ENCODE measurements at places on chromosomes 13 and 19.

DNA sequence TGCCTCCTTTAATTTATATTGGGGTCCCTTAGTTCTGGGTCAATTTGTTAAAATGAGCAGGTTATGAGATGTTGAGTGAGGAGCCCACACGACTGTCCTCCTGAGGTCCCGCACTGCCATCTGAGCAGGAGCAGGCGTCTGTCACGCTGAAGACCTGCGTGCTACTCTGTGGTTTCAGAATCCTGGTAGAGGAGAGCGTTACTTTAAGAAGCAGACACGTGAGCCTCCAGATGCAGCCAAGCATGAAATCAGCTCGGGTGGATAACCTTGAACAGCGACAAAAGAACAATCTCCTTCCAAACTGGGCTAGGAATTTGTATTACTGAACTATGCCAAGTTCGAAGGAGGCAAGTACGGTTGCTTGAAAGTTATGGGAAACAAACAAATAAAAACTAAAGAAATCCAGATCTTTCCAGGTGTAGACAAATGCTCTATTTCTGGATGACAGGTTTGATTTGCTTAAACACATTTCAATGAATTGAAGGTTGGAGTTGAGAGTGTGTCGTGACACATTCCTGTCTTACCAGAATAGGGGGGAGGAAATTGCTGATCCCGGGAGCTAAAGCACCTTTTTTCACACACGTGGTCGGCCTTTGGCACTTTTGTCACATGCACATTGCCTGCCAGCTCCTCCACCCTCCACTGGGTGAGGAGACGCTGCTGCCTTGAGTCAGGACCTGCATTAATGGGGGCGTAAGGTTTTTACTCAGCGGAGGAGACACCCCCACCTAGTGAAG lies 945.5 kb upstream of the SLC10A2 start:
- DNase-seq: no peak

DNA sequence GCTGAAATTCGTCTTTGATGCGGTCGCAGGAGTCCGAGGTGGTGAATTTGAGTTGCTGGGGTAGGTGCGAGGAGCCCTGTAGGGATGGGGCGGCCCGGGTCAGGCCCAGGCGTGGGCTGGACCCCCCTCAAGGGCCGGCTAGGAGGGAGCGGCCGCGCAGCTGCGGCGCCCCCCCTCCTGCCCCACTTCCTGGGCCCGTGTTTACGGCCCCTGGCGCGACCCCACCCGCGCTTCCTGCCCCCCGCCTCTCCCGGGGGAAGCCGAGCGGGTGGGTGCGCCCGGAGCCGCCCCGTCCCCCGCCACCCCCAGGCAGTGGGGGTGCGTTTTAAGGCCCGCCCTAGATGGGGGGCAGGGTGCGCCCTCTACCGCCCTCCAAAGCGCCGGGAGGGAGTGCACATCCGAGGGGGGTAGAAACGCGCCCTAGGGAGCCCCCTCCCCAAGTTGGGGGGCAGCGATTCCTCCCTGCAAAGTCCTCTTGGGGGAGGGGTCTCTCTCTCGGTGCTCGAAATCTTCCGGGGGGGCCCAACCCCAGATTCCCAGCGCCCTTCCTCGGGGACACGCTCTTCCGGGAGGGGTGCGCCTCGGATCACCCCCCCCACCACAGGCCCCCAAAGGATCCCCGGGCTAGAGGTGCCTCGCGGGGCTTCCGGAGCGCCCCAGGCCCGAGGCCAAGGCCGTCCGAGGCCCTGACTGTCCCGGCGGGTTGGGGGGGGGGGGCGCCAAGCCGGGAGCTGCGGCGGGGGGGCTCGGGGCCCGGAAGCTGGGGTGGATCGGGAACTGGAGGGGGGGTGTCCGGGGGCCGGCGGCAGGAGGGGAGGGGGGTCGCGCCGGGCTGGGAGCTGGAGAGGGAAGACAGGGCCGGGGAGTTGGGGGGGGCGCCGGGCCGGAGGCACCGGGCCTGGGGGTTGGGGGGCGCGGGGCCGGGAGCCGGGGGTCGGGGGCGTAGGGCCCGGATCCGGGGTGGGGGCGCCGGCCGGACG lies 823 bp downstream of the TLE5 start:
- no peak for DNase-seq

DNA sequence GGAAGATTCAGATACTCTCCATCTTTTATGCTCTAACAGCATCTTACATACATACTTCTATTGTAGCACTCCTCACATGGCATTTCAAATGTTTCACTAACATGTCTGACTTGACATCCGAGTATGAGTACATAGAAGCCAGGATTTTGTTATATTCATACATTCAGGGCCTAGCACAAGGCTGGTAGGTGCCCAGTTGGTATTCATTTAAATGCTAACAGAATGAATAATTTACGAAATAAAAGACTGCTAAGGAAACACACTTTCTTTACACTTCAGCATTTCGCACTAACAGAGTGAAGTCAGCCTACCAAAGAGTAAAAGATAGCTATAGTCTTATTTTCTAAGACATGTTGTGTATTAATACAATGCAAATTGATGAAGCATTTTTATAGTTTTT lies 67.8 kb upstream of the FBXL3 start:
- no peak for DNase-seq

DNA sequence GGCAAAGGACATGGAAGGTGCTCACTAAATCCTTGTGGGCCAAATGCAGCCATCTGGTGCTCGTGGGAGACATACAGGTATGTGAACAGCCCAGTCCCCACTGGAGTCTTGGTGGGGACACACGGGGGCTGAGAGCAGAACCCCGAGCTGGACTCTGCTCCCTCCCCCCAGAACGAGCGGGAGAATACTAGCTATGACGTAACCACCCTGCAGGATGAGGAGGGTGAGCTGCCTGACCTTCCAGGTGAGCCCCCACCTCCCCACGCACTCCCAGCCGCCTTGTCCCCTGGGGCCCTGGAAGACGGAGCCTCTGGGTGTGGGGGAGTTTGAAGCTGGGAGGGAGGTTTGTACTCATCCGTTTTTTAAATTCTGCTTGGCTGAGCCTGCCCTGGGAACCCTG lies 13.5 kb upstream of the EBI3 start:
- DNase-seq: no peak

- no peak for DNase-seq
Measured at GRCh38 chr13:22077205-22077683, 406.4 kb downstream of the FGF9 start.

DNA sequence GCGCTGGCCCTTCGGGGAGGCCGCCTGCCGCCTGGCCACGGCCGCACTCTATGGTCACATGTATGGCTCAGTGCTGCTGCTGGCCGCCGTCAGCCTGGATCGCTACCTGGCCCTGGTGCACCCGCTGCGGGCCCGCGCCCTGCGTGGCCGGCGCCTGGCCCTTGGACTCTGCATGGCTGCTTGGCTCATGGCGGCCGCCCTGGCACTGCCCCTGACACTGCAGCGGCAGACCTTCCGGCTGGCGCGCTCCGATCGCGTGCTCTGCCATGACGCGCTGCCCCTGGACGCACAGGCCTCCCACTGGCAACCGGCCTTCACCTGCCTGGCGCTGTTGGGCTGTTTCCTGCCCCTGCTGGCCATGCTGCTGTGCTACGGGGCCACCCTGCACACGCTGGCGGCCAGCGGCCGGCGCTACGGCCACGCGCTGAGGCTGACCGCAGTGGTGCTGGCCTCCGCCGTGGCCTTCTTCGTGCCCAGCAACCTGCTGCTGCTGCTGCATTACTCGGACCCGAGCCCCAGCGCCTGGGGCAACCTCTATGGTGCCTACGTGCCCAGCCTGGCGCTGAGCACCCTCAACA lies 1.2 kb downstream of the F2RL3 start:
- DNase-seq: no peak

- no peak for DNase-seq
Measured at GRCh38 chr19:5250127-5250659, 90.4 kb downstream of the PTPRS start.

GRCh38 chr13:38213314-38213713 lies 136.3 kb upstream of the UFM1 start:
- DNase-seq: no peak

DNA sequence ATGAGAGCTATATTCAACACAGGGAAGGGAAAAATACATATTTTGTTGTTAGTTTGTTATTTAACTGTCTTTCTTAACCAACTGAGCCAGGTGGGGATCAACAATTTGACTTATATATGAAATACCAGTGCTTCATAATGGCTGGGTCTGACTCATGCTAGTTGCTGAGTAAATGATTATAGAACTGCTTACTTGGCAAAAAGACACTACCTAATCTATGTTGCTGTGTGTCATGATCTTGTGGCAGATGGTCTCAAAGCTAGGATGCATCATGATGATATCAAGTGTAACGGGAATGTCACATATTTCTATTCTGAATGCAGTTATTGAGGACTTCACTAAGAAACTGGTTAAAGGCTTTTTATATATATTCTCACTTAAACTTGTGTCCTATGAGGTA lies 727.4 kb upstream of the SLITRK1 start:
- DNase-seq: no peak

DNA sequence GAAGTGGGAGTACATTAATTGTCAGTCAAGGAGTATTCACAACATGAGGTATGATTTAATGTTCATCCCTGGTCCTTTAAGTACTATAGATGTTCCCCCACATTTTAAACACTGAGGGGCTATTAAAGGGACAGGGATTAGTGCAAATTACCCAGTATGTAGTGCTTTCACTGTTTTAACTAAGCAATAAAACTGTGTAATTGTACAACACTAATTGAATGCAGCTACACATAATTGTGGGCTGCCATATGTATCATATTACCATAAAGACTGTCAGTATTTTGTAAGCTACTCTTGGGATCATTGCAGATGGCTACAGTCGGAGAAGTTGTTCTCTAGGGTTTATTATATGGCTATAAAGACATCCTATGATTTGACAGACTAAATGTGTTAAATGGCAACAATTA lies 316.6 kb downstream of the DCLK1 start:
- DNase-seq: no peak

- DNase-seq: no peak
Measured at GRCh38 chr13:106034201-106034600, 501.3 kb downstream of the EFNB2 start.

- no peak for DNase-seq
Measured at GRCh38 chr19:2329501-2329916, 1.0 kb downstream of the SPPL2B start.

- DNase-seq: no peak
Measured at GRCh38 chr19:3670796-3671679, 29.2 kb downstream of the PIP5K1C start.

DNA sequence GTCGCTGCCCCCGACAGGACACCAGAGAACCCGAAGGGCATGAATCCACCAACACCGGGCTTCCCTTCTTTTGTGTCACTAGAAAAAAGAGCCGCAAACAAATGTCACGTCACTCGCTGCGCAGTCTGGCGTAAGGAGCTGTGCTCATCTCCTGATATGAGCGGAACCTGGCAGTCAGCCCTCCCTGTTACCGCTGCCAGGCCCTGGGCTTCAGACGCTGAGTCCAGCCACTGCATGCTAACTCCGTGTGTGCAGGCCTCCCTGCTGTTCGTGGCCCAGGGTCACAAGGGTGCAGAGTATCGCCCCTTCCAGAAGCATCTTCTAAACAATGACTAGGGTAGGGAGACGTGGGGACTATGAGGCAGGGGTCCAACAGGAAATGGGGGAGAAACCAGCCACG lies 71.3 kb downstream of the SLC7A1 start:
- no peak for DNase-seq

GRCh38 chr19:56146904-56147303 lies 5.8 kb downstream of the ZNF444 start:
- no peak for DNase-seq

- no peak for DNase-seq
Measured at GRCh38 chr13:103371271-103371670, 305.1 kb upstream of the SLC10A2 start.

DNA sequence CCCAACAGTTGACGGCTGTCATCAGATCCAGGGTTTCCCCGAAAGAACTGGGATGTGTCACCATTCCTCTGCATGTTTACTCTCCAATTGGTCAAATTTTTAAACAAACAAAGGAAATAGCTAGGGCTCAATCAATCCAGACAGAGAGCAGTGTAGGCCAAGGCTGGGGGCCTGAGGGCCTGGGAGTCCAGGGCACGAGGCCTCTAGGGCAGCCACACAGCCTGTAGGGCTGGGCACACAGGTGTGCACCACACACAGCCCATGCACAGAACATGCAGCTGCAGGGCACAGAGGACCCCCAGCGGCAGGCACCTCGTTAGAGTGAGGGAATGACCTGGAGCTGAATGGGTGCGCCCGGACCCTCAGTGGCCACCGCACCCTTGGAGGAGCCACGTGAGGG lies 9.5 kb downstream of the MIER2 start:
- no peak for DNase-seq

DNA sequence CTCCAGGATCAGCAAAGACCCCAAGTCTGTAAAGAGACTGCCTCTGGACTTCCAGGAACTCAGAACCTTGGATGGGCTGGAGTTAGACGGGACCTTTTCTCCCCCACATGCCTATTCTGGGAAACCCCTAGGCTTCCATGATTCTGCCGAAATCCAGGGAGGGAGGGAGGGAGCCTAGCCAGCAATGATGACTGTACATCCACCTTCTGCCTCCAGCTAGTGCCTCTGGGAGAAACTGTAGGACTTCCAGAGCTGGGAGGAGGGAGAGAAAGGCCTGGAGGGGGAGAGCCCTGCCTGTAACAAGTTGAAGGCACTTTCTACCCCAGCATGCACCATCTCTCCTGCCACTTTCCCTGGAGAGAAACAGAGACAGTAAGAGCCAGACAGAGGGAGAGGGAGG lies 6.0 kb upstream of the HAS1 start:
- DNase-seq: no peak

Measured in stimulated activated CD8-positive, alpha-beta memory T cell treated with anti-CD3 and anti-CD28 coated beads, Interleukin-4, amount 100 ng/mL, for 1 hour (primary cell).